ENCODE measurements at places on chromosomes 16 and 17.

- DNase-seq, result peak; percentile 57
Measured at GRCh38 chr17:77011173-77012011, 129.4 kb upstream of the SEC14L1 start.

DNA sequence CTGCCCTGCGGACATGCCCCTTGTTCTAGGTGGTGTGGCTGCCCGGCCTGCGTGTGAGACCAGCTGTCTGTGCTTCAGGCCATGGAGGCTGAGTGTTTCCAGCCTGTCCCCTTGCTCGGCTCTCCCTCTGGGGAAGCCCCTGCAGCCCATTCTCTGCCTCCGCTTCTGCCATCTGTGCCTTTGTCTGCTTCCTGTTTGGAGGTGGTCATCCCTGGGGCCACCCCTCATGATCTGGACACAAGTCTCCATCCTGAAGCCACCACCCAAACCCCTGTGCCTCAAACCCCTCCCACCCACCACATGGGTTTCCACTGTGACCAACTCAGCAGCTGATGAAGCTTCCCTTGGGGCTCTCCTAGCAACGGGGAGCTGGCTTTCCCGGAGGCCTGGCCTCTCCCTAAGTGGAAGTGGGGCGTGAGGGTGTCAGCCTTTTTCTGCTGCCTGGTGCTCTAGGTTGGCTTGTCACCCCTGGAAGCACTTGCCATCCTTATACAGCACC is 184.9 kb downstream of the SEC14L1 start:
- DNase-seq, result no peak

DNA sequence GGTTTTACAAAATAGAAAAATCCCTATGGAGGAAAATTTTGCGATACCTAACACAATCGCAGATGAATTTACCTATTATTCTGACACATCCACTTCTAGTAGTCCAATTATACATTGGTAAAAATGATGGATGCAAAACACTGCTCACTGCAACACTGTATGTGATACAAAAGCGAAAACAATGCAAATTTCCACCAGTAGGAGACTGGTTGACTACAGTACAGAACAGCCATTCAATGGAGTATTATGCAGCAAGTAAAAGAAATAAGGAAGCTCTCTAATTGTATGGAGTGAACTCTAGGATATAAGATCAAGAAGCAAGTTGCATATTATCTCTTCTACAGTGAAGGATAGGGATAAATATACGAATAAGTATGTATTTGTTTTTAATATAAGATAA is 48.5 kb downstream of the SETD6 start:
- peak; percentile 3 for DNase-seq

- DNase-seq, result no peak
Measured at GRCh38 chr16:12673466-12673865, 130.2 kb downstream of the CPPED1 start.

GRCh38 chr17:732902-733720 is 715 bp downstream of the TLCD3A start:
- DNase-seq, result no peak

GRCh38 chr16:27243725-27244362 is 24.7 kb downstream of the NSMCE1 start:
- DNase-seq, result no peak

DNA sequence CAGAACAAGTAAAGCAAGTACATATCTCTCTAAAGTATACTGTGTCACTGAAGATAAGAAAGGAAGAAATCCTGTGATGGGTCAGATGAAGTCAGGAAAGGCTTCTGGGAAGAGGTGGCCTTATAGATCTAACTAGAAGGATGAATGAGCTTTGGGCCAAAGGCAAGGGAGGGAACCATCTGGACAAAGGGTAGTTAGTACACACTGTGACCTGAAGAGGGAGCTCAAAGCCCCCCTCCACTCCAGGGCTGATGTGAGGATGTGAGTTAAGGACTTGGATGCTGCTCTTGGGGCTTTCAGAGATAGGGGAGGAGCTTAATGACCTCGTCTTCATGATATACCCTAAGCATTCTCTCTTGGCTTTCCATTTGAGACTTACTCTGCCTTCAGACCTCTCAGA is 185.3 kb upstream of the CACNG3 start:
- no peak for DNase-seq

- DNase-seq, result no peak
Measured at GRCh38 chr17:12691173-12691572, 25.5 kb downstream of the MYOCD start.

GRCh38 chr17:80937462-80938381 is 53.9 kb upstream of the CHMP6 start:
- no peak for DNase-seq

- DNase-seq, result no peak
Measured at GRCh38 chr17:8059131-8059530, 20.3 kb downstream of the ALOX15B start.
